ENCODE measurements at places on chromosomes 16 and 17. TPM values are rescaled to one million over a fixed set of nuclear protein-coding genes. Genes with fewer than 3 reads are reported as not detected.

- DNase-seq: no peak
These were observed 28.9 kb upstream of the RBFOX1 start for GRCh38 chr16:7303660-7304200.

Gene WDR81
- 17.3 TPM for total RNA-seq

GRCh38 chr17:17496189-17497064, at the start of gene RASD1:
Gene RASD1 (minus strand): TSS chr17:17496395. CDS start chr17:17496181, 214 bp downstream.
- peak; percentile 76 for DNase-seq

GRCh38 chr17:32588982-32589381, 102.2 kb downstream of the CDK5R1 start:
- DNase-seq: no peak

DNA sequence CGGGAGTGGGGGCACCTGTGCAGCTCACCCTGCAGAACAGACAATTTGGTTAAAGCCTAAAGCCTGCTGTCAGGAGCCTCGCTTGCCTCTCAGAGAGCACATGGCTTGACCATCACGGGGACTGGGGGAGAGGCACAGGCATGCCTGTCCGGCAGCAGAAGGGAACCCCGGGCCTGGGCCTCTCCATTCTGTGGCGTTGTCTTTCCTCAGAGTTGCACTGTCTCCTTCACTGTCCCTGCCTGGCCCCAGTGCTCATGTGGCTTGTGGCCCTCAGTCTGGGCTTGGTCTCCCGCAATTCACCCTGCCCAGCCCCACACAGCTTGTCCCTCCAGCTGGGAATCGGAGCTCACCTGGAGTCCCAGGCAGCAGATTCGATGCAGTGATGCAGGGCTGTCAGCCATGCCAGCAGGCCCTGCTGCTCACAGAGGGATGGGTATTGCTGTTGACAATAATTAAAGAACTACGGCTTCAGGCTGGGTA, 189.9 kb downstream of the SEC14L1 start:
- DNase-seq: no peak

DNA sequence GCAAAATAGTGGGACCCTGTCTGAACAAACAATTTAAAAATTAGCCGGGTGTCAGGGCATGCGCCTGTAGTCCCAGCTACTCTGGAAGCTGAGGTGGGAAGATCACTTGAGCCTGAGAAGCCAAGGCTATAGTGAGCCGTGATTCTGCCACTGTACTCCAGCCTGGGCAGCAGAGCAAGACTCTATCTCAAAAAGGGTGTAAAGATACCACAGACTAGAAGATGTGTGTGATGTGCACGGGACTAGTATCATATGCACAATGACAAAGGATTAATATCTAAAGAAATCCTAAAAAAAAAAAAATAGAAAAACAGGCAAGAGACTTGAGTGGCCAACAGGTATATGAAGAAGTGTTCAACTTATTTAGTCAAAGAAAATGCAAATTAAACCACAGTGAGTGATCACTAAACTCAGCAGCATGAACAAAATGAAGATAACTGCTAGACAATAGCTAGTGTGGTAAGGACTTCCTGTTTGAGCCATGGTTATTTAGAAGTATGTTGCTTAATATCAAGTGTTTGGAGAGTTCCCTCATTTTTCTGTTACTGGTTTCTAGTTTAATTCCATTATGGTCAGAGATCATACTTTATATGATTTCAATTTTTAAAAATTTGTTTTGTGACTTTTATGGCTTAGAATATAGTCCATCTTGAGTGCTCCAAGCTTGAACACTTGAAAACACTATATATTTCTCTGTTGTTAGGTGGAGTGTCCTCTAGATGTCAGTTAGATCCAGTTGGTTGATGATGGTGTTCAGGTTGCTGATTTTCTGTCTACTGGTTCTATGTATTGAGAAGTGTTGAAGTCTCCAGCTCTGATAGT, 14.7 kb upstream of the SLX4 start:
- no peak for DNase-seq

GRCh38 chr17:6930749-6931148, 65.1 kb upstream of the ALOX12 start:
- no peak for DNase-seq

Gene TNFRSF13B
- not detected for total RNA-seq

Gene CD300A
- total RNA-seq: 16.6 TPM

Gene KCNAB3
- total RNA-seq: 9.9 TPM

Gene FN3K
- 3.6 TPM for total RNA-seq

- DNase-seq: no peak
These were observed 34.7 kb upstream of the POLR3E start for GRCh38 chr16:22262460-22262859.

DNA sequence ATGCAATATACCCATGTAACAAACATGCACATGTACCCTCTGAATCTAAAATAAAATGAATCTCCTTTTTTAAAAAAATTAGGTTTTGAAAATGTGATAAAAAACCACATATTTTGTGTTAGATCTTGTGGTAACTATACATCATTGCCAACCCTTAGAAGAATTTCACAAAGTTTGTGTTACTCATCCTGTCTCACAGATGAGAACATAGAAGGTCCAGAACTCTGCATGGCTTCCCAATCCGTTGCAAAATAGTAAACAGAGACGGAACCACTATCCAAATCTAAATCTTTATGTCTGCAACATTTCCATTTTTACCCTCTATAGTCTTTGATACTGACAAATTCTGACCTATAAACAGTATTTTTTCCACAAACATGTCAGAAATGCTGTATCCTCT, 759.9 kb downstream of the KCNJ2 start:
- no peak for DNase-seq

Gene SGCA
- 0.48 TPM for total RNA-seq

Gene AOC3
- 2.4 TPM for total RNA-seq

GRCh38 chr17:17672453-17673368, 8.5 kb upstream of the RAI1 start:
- DNase-seq: no peak

Gene KIFC3
- total RNA-seq: 0.52 TPM

DNA sequence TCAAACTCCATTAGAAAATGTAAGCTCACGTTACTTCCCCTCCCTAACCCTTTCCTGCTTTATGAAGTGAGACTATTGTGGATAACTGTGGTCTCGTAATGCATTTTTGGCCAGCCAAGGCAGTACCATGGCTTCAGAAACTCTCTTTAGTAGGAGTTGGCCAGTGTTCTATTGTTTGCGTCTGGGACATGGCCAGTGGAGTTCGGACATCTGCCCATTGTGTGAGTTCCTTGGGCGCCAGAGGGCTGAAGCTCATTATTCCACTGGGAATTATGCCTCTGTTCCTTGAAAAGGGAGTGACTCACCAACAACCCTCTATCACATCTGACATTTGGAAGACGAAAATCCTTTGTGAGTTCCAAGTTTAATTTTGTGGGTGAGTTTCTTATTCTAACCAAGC, 319.5 kb upstream of the SOX9 start:
- DNase-seq: no peak

DNA sequence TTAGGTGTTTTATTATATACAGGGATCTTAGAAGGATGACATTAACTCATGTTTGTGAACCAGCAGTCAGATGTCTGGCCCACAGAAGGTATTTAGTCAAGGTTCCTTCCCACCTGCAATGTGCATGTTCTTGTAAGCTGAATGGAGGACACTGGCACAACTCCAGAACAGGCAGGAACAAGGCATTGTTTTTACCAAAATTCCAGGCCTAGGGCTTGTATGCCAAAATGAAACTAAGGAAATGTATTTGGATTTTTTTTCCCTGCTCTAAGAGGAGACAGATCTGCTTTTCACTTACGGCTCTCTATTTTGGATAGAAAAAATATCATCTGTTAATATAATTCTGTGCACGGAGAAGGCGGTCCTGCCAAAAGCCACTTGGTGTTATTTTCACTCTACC, 312.5 kb downstream of the GRIN2A start:
- DNase-seq: no peak

DNA sequence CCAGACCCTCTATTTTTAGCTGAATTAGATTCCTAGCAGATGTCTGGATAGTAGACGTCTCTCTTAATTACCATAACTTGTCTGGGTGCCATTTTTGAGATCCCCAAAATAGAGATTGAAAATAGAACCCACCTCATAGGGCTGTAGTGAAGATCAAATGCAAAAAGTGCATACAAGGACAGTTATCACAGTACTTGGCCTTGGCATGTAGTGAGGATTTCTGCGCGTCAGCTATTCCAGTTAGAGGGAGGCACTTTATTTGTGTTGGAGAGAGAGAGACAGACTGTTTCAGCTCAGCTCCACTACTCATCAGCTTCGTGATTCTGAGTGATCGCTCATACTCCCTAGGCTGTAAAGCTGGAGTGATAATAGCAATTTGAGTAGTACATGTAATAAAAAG, 59.6 kb upstream of the CDH13 start:
- DNase-seq: no peak

Gene TPSD1
- not detected for total RNA-seq

- DNase-seq: no peak
These were observed 56.6 kb downstream of the ZFPM1 start for GRCh38 chr16:88509749-88510069.

Gene ZP2
- total RNA-seq: not detected

Gene HOXB4
- 3.0 TPM for total RNA-seq

Gene SLC5A10
- total RNA-seq: not detected

DNA sequence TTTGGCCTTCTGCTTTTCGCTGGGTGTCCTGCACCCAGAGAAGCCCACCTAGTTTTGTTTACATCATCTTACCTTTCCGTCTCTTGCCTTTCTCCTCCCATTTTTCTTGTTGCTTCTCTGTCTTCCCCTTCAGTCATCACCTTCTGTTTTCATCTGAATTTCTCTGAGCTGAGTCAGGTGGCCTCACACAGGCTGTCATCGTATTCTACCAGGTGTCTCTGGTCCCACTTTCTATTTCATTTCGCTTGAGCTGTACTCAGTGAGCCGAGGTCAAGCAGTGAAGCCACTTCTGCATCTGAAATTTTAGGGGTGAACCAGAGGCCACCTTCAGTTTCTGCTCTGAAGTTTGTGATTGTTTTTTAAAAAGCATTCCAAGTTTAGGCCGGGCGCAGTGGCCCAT, 9.7 kb downstream of the CRAMP1 start:
- DNase-seq: no peak

Gene BHLHA9
- total RNA-seq: not detected

Gene KRT40
- total RNA-seq: not detected

DNA sequence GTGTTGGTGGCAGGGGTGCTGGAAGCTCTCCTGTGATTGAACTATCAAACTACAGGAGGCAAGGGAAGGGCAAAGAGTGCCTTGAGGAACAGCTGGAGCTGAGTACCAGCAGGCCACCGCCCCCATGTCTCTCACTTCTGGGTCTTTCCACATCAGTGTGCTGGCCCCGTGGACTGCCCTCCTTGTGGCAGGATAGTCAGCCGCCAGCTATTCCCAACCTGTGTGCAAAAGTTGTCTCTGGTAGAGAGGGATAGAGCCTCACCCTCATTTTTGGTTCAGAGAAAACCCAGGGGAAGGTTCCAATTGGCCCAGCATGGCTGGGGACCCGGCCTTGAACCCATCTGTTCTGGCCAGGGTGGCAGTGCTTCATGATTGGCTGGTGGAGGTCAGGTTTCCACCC, 211.8 kb downstream of the IRF8 start:
- no peak for DNase-seq

Gene PRSS53
- total RNA-seq: 5.1 TPM

Gene CLEC19A
- not detected for total RNA-seq

- no peak for DNase-seq
These were observed 50.8 kb downstream of the PARN start for GRCh38 chr16:14579266-14579665.

DNA sequence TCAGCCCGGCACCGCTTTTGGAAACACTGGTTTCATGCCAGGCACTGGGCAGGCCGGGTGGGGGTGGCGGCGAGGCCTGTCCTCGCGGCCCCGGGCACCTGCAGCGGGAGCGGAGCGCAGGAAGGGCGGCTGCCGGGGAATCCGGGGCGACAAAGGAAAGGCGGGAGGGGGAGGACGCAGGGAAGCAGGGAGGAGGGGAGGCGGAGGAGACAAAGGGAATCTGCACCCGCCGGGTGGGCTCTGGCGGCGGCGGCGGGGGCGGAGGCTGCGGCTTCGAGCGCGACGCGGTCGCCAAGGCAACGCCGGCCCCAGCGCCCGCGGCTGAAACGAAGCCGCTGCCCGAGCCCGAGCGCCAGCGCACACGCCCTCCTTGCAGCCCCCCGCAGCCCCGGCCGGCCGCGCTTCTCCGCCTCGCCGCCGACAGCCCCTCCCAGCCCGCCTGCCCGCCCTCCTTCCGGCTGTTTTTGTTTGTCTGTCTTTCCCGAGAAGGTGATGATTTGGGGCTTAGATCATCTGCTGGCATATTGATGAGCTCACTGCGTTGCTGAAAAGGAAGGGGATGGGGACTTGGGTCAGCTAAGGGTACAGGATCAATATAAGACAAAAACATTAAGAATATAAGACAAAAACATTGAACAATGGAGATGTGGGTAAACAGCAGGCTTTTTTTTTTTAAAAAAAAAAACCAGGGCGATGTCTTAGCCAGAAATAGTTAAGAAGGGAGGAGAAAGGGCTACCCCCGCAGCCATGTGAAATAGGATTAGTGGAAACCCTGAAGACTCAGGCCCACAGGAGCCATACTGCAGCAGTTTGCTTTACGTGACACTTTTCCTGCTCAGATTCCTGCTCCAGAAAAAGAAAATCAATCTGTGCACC, 32.7 kb downstream of the CDK5R1 start:
- DNase-seq: peak; percentile 55

- no peak for DNase-seq
These were observed 48.5 kb downstream of the RBFOX3 start for GRCh38 chr17:79562192-79562930.

- DNase-seq: no peak
These were observed 9.6 kb downstream of the DCTN5 start for GRCh38 chr16:23650674-23651416.

Gene MPP2
- 1.4 TPM for total RNA-seq

Gene CDK10
- total RNA-seq: 95.5 TPM

DNA sequence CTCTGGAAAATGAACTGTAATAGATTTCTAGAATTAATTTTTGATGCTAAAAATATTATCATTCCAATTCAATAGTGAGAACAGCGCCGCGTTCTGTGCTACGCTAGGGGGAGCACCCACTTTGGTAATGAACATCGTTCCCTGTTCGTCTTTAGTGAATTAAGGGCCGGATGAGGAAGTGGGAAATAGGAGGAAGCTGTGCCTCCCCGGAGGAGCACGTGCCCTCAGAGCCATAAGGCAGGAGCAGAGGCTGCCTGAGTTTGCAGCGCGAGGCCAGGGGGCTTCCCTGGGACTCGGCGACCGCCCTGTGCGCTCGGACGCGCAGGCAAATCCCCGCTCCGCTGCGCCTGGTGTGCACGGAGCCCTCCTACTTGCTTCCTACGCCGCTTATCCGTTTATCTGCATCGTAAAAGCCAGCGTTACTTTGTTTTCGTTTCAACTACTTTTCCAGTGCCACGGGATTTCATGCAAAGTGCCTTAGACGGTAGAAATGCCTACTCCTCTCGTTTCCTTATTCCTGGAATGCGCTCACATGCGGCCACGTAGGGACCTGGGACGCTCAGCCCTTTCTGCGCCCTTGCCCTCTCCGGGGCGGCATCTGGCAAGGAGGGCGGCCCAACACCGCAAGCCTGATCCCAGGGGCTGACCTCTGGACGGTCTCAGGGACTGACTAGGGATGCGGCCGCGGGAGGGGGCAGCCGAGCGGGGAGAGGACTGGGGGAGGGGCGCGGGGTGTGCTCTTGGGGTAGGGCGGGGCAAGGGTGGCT, 76.4 kb downstream of the KCNJ12 start:
- DNase-seq: no peak

GRCh38 chr17:41734139-41734948, at the start of gene HAP1:
Gene HAP1 (minus strand): TSS chr17:41734643. CDS start chr17:41734634, 9 bp downstream.
- no peak for DNase-seq
